NCI-H146 (cell line): ENCODE measurements at places on chromosomes 11 and 22.

GRCh38 chr11:128262463-128263345 is 324.7 kb downstream of the ETS1 start:
- no peak for DNase-seq

- DNase-seq, result peak; percentile 39
Observed at GRCh38 chr11:109849946-109850345, 243.2 kb upstream of the ZC3H12C start.

- no peak for DNase-seq
Observed at GRCh38 chr11:115104851-115105453, 399.3 kb downstream of the CADM1 start.

DNA sequence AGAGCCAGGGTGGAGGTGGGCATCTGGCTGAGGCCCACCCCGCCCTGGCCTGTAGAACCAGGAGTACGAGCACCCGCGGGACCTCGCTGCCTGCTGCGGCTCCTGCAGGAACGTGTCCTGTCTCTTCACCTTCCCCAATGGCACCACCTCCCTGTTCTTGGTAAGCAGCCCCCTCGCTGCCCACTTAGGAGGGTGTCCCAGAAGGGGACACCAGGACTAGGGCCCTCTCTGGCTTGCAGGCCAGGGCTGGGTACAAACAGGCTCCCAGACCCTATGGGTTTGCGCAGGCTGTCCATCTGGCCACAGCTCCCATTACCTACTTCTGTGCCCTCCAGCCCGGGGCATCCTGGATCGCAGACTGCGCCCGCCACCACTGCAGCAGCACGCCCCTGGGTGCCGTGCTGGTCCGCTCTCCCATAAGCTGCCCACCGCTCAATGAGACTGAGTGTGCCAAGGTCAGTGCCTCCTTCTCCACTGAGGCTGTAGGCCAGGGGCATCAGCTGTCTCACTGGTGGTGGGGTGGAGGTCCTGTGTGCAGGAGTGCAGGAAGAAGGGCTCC is 77.5 kb upstream of the MYOD1 start:
- no peak for DNase-seq

GRCh38 chr22:39349506-39349966 is 255 bp upstream of the SYNGR1 start:
- DNase-seq, result peak; percentile 38

DNA sequence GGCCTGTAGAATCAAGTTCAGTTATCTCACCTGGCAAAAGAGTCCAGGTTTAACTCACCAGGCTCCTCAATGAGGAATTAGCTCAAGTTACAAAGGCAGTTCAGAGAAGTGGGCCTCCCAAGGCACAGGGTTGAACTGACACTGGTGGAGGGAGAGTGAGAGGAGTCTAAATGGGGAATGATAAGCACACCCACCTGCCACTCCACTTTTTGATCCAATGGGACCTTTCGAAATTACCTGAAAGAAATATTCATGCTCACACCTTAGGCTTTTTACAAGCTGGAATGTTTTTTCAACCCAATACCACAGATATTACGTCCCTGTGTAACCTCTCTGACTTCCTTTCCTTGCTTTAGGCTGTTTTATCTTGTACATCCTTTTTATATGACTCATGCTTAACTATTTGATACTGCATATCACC is 642.7 kb upstream of the TENM4 start:
- no peak for DNase-seq

- no peak for DNase-seq
Observed at GRCh38 chr11:122646549-122647340, 8.8 kb upstream of the UBASH3B start.

DNA sequence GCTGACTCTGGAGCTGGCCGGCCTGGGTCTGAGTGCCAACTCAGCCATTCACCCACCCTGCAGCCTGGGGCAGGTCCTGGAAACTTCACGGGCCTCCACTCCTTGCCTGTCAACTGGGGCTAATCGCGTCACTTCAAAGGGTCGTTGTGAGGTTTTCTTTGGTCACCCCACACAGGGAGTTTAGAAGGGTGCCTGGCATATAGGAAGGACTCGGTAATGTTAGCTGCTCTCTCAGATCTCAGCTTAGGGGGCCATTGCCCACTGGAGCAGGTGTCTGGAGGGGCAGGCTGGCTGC is 7.3 kb downstream of the INCENP start:
- no peak for DNase-seq

DNA sequence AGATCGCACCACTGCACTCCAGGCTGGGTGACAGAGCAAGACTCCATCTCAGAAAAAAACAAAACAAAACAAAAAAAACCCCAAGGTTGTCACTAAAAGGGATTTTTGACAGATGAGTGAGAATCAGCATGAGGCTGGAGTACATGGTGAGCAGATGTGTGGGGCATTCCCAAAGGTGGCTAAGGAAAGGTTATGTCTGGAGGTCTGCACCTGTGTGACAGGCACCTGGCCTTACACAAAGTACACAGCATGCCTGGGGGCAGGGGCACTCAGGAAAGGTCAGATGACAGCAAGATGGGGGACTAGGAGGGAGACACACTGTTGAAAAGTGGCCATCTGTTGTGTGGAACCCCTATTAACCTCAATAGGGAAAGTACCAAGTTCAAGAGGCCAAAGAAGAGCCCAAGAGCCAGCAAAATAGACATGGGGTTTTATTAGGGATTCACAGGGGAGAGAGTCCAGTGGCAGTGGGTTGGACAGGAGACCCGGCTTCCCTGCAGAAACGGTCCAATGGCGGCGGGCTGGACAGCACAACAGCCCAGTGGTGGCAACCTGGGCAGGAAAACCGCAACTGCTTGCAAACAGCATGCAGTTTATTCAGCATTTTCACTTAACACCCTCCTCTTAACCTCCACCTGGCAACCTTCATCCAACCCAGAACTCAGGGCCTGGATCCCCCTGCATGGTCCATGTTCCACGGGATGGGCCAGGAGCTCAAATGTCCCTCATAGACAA is 101.1 kb downstream of the MICAL2 start:
- peak; percentile 57 for DNase-seq

- DNase-seq, result no peak
Observed at GRCh38 chr11:123616505-123617198, 37.8 kb downstream of the SCN3B start.

GRCh38 chr11:66878474-66878873 is 21.6 kb downstream of the LRFN4 start:
- no peak for DNase-seq

DNA sequence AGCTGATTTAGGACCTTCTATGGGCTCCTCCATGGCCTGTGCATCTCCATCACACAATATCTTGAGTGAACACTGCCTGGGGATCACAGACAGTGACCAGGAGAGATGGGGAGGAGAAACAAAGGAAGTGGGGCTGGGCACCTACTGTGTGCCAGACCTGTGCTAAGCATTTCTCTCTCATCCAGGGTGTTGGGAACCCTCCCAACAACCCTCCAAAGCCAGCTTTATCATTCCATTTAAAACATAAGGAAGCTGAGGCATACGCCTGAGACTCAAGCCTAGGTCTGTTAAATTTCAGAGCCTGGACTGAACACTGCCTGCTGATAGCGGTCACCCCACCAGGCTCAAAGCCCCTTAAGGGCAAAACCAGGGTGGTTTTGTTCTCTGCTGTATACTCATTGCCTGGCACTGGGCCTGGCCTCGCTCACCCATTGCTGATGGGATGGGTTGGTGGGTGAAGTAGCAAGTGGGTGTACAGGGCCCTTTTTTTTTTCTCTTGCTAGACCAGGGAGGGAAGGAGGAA is 130.1 kb downstream of the MN1 start:
- DNase-seq, result no peak

DNA sequence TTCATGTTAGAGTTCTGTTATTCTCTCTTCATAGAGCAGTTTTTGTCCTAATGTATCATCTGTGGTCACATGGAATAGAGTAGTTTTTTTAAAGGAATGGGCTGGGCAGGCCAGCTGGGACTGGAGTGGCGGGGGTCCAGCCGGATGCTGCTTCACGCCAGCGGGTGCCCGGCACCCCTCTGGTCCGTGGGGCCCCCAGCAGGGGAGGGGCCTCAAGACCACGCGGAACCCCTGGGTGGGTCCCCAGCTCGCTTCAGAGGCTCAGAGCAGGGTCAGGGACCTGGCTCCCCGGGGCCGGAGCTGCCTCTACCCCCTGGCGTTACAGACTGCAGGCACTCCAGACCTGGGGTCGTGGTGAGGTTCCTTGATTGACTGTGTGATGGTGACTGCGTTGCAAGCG is 159.1 kb upstream of the HSD17B12 start:
- no peak for DNase-seq

GRCh38 chr22:41405588-41405987 is 23.8 kb downstream of the TEF start:
- DNase-seq, result no peak

GRCh38 chr11:111736181-111736590 is 30.0 kb downstream of the PPP2R1B start:
- DNase-seq, result no peak

DNA sequence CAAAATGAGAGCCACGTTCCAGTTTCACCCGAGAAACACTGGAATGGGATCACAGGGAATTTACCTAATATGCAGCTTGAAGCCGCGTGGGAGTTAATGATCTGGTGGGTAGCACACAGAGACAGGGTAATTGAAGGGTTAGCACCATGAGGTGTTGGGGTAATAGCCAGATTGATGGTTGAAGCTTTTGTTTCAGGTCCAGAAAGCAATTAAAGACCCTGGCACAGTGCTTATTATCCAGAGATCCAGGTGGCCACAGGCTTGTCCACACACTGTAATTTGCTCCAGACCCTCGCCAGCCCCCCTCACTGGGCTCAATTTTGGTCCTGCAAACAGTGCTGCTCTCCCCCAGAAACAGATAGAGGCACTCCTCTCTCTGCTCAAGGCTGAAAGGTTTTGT is 282.5 kb upstream of the ISX start:
- DNase-seq, result no peak

DNA sequence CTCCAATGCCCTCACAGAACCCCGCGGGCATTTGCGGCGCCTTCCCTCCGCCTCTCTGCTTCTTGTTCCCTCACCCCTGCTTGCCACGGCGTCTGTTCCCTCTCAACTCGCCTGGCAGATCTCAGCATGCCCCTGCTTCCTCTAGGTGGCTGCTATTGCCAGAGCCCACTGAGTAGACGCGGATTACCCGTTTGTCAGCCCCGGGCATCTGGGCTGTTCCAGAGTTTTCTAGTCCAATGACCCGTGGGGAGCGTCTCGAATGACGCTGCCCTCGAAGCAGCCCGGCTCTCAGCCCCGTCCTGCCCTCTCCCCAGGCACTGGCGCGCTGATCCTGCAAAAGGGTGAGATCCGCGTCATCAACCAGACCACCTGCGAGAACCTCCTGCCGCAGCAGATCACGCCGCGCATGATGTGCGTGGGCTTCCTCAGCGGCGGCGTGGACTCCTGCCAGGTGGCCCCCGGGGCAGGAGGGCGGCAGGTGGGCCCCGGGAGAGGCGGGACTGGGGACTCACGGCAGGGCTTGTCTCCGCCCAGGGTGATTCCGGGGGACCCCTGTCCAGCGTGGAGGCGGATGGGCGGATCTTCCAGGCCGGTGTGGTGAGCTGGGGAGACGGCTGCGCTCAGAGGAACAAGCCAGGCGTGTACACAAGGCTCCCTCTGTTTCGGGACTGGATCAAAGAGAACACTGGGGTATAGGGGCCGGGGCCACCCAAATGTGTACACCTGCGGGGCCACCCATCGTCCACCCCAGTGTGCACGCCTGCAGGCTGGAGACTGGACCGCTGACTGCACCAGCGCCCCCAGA is 49.7 kb downstream of the ST14 start:
- no peak for DNase-seq

DNA sequence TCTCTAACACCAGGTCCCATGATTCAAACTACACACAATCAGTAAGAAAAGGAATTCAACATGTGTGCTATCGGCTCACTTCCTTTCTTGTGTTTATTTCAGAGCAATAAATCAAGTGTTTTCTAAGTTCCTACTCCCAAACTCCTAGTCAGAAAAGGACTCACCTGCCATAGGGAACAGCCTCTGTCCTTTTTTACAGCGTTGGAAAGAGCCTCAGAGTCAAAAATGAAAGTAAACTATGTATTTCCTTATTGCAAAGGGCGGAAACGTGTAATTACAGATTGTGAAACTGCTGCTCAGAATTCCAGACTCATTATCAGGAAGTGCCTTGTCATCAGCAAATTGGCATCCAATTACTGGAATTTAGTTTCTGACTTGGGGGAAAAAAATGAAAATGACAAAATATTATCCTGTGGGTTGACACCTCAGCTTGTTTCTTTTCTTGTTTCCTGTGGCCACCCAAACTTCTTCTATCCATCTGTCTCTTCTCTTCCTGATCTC is at the start of gene CASP4:
Gene CASP4, minus strand, starts transcription at position 220 of the 501 bp plus-strand sequence. Its CDS starts 49 bp downstream, at position 171.
- DNase-seq, result peak; percentile 57

- no peak for DNase-seq
Observed at GRCh38 chr11:124602193-124602592, 9.0 kb upstream of the PANX3 start.

DNA sequence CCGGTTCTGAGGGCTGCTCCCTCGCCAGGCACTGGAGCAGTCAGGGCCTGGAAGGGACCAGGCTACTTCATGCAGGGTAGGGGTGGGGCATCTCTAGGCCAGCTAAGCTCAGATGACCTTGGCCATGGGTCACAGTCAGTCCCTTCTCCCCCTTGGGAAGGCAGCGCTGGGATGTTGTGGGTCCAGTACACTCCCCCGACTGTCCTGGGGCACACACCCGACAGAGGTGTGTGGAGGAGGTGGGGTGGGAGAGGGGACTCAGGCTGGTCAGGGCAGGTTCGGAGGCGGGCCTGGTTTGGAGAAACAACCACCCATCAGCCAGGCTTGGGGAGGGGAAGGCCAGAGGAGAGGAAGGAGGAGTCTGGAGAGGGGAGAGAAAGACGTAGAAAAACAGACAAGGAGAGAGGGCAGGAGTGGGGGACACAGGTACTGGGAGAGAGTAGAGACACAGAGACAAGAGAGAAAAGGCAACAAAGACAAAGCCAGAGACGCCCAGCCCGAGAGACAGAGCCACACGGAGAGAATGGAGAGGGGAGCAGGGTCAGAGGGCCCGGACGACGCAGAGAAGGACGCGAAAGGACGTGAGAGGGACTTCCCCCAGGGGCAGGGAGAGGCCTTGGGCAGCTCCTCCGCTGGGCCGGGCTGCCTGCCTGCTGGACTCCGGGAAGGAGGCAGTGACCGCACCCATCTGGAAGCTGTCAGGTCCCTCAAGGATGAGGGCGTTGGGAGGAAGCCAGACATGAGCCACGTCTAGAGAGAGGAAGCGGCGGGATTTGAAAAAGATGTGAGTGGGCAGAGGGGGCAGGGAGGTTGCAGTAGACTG is 30.6 kb upstream of the TSKU start:
- no peak for DNase-seq

DNA sequence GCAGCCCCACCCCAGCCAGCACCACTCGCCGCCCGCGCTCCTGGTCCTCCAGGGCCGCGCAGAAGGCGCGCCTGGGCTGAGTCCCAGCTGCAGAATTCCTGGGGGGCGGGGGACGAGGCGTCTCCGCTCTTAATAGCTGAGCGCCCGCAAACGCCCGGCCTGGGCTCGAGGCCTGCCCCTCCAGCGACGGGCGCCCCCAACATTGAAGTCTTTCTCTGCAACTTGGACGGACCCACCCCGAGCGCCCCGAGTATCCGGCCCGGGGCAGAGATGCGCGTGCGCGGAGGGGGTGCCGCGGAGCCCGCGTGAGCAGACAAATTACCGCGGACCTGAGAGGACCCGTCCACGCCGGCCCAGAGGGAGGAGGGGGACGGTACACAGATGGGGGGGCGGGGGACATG is 6.7 kb upstream of the SYT7 start:
- DNase-seq, result peak; percentile 70
